ENCODE measurements at places on chromosomes 16 and 17.
A peak's percentile ranks its signal among the peaks of the same experiment; 100 is the strongest.

DNA sequence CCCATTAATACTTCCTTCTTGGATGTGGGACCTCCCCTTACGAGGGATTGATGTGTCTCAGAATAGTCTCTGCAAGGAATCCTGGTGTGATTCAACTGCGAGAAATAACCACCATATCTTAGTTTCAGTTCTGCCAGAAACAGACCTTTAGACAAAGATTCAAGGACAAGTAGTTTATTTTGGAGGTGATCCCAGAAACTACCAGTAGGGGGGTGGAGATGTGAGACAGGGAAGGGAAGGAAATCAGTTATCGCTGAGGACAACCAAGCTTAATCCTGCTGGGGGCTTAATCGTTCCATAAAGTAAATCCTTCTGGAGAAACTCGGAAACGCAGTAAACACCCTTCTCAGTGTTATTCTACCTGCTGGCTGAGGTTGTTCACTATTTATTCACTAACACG is 5.0 kb upstream of the SDR42E1 start:
- peak; percentile 9 for DNase-seq

DNA sequence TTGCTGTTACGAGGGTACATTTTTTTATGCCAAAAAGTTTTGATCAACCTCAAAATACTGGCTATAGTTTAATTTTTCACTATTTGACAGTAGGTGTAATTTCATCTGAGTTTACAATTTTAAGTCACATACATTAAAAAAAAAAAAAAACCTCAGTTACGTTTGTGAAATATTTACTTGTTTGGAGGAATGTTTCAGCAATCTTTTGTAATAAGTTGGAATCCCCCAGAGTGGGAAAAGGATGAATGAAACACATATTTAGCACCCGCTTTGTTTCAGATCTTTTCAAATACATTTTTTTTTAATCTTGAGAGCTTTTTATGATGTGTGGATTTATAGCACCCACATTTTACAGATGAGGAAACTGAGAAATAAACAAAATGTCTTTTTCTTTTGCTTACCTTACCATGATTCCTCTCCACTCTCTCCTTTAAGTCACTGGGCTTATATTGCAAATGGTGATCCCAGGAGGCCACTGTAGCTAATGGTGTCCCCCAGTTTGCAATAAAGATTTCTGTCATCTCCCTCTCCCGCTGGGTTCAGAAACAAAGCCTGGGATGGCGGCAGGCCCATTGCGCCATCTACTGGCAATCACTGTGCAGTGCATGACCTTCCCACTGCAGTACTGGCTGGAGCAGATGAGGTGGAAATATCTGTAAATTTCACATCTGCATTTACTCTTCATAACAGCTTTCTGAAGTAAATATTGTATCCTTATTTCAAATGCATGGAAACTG is 27.7 kb downstream of the TBC1D3B start:
- peak; percentile 51 for DNase-seq

DNA sequence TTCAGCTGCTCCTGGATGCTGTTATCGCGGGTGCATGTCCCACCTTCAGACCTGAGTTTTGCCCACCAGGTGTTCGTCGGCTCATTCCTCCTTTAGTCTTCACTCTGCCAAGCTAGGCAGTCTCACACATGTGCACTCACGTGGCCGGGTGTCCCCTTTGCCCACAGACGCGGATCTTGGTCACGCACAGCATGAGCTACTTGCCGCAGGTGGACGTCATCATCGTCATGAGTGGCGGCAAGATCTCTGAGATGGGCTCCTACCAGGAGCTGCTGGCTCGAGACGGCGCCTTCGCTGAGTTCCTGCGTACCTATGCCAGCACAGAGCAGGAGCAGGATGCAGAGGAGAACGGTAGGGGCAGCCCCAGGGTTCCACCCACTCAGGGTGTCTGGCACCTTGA is 133.1 kb downstream of the ABCC6 start:
- no peak for DNase-seq

GRCh38 chr17:73393962-73394361 is 82.2 kb upstream of the CDC42EP4 start:
- peak; percentile 50 for DNase-seq

DNA sequence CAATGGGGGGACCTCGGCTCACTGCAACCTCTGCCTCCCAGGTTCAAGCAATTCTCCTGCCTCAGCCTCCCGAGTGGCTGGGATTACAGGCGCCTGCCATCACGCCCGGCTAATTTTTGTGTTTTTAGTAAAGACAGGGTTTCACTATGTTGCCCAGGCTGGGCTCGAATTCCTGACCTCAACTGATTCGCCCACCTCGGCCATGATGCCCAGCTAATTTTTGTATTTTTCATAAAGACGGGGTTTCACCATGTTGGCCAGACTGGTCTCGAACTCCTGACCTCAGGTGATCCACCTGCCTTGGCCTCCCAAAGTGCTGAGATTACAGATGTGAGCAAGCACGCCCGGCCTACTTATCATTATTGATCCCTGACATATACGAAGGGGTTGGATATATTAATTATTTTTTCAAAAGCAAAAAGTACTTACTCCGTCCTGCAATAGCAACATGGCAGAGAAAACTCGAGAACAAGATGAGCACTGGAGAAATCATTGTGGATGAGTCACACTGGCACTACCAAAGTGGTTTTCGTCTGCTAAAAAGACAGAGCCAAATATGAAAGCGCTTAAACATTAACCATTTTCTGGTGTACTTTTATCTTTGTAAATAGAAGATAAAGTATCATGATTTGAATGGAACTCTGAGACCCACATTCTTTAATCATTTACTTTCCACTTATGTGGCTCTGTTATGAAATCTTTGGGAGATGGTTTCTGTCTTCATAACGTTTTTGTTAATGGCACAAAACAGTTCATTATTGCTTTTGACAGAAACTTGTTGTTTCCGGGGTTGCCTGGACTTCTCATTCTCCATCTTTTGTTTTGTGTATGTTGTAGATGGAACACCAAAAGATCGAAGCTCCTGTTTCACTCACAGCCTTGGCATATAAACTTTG is at the start of gene APOH:
APOH (minus strand) TSS at position 529 of the 896 bp plus-strand sequence; CDS start at position 493, 36 bp downstream.
- DNase-seq, result no peak

GRCh38 chr17:33038740-33039139 is 47.1 kb downstream of the SPACA3 start:
- peak; percentile 39 for DNase-seq

GRCh38 chr16:11871193-11871592 is 19.9 kb upstream of the RSL1D1 start:
- peak; percentile 45 for DNase-seq

DNA sequence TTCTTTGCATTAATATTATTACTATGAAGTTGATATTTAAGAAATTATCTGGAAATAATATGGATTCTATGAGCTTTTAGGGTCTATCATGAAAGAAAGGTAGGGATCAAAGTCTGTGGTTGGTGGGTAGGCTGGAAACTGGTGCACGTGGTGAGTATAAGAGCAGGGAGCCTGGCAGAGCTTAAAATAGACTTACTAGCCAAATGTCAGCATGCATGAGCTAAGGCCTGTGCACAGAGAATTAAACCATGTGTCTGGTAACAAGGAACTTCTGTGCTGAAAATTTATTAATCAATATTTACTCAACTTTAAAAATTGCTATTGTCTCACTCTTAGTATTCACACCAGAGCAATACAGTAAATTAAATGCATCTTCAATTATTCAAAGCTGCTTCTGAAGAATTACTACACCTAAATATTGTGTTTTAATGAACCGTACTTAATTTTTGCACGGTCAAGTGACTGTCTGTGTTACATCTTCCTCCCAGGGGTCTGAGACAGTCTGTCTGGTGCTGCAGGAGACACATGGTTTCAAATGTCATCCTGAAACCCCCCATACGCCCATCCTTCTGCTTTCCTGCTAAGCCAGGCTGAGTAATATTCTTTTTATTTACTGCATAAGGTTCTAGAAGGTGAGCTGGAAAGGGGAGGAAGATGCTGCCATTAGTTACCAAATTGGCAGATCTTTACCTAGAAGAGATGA is 161.0 kb upstream of the NLRP1 start:
- no peak for DNase-seq

GRCh38 chr17:72860778-72861177 is 231.7 kb downstream of the SLC39A11 start:
- DNase-seq, result no peak
